Endothelial cell (in vitro differentiated cells): ENCODE measurements at places on chromosomes 6 and 20. TPM values are rescaled to one million over a fixed set of nuclear protein-coding genes. Genes with fewer than 3 reads are reported as not detected.

DNA sequence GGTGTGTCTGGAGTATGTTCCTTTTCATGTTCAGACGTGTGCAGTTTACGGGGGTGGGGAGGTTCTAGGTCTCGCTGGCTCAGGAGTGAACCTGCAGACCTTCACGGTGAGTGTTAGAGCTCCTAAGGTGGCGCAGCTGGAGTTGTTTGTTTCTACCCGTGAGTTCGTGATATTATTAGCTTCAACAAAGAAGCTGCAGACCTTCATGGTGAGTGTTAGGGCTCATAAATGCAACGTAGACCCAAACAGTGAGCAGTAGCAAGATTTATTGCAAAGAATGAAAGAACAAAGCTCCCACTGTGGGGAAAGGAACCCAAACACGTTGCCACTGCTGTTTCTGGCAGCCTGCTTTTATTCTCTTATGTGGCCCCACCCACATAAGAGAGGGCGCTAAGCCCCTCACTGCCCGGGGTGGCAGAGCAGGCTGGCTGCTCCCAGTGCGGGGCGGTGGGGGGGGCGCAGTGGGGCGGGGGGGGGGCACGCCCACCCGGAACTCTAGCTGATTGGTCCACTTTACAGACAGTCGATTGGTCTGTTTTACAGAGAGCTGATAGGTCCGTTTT, 41.3 kb upstream of the GMPR start:
- H3K36me3 ChIP-seq: no peaks in the 10 kb centered on the region
- DNase-seq: no peak
- H3K27me3 ChIP-seq: peaks cover 5% of the 10 kb centered on the region
- no peak overlapping the region for H3K27ac ChIP-seq

DNA sequence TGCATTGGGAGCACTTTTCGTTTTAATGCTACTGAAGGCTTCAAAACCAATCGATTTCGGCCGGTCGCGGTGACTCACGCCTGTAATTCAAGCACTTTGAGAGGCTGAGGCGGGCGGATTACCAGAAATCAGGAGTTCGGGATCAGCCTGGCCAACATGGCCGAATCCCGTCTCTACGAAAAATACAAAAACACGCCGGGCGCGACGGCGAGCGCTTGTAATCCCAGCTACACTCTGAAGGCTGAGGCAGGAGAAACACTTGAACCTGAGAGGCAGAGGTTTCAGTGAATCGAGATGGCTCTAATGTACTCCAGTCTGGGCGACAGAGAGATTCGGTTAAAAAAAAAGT, 58.4 kb downstream of the TRIM38 start:
- peaks cover 14% of the 10 kb centered on the region for H3K4me1 ChIP-seq
- H3K4me3 ChIP-seq: peak overlapping the region; percentile 99
- peaks cover 10% of the 10 kb centered on the region for H3K27me3 ChIP-seq
- DNase-seq: peak; percentile 61
- H3K36me3 ChIP-seq: peaks cover 4% of the 10 kb centered on the region
- peak overlapping the region; percentile 100 for H3K27ac ChIP-seq

DNA sequence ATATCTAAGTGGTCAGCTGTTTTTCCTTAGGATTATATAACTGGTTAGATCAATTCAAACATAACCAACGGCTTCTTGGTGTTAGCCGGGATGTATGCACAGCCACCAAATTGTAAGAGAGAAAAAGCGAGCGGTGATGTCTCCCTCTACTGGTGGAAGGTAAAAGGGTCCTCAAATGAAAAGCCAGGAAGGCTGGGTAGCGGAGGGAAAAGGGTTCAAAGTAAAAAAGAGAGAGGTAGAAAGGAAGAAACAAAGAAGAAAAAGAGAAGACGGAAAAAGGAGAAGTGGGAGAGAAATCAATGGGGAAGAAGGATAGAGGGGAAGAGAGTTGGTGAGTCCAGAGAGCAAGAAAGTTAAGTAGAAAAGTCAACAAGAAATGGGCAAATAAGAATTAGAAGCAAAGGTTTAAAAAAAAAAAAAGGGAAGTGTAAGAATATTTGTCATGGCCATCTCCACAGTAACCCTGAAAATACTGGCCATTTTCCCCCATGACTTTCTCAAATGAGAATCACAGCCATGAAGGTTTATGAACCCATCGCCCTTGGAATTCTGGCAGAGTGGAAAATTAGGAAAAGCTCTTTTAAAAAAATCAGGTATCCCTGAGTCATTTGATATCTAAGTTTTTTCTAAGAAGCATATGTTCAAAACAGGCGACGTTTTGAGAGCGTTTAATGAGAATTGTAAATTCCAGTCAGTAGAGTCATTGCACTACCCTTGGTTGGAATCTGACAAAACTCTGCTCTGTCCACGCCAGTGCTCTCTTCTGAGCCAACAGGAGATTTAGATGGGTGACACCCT, 155.6 kb upstream of the SNX9 start:
- H3K4me3 ChIP-seq: no peak overlapping the region
- peaks cover 27% of the 10 kb centered on the region for H3K4me1 ChIP-seq
- DNase-seq: peak; percentile 66
- peaks cover 5% of the 10 kb centered on the region for H3K27me3 ChIP-seq
- H3K36me3 ChIP-seq: peaks cover 12% of the 10 kb centered on the region

DNA sequence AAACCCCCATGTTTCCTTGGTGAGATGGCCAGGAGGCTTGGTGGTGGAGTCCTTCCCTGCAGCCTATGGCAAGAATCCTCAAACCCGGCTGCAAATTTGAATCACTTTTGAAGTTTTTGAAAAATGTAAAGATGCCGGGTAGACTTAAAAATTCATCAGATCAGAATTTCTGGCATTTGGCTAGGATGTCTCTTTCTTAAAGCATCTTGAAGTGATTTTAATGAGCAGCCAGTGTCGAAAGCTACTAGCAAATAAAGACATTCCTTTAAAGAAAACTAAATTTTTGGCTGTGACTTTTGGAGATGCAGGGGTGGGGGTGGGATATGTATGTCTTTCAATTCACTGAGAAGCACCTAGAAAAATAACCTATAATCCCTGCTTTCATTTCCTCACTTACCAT, 25.6 kb upstream of the NOX3 start:
- no peak overlapping the region for H3K27ac ChIP-seq
- no peaks in the 10 kb centered on the region for H3K27me3 ChIP-seq
- H3K4me1 ChIP-seq: no peaks in the 10 kb centered on the region
- no peak overlapping the region for H3K4me3 ChIP-seq
- DNase-seq: no peak

Gene HRH3
- total RNA-seq: not detected

Gene POPDC3
- 5.2 TPM for total RNA-seq

Gene OOEP
- total RNA-seq: not detected

Gene OSTM1
- 22.7 TPM for total RNA-seq

Gene CLDN20
- total RNA-seq: 0.23 TPM

Gene OGFR
- 27.6 TPM for total RNA-seq

Gene FKBP5
- 7.2 TPM for total RNA-seq

Gene ZC3H12D
- total RNA-seq: 0.72 TPM

Gene HLA-DRB1
- total RNA-seq: 5.1 TPM
